ENCODE measurements at places on chromosomes 3 and 15.

DNA sequence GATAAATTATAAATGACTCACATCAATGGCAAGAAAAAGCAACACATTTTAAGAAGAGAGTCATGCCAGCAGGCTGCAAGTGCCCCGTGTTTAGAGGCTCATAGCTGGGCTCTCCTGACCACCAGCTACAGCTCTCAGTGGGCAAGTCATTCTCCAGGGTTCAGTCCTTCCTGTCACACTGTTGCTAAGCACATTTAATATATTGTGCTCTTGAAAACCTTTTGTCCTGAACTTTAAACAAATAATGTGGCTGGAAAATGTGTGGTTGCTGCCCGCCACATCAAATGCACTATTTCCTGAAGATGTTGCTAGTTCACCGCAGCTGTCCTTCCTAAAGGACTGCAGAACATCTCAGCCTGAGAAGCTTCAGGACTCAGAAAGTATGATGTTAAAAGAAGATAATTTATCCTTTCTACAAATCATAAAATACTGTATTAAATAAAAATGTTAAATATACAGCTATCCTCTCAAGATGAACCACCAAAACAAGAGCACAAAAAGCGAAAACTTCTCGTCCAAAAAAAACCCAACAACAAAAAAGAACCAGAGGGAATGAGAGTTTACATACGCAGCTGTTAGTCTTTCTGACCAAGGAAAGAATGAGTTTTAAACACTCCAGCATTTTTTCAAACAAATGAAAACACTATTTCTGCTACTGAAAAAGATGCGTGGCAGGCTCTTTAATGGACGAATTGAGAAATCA lies 951 bp downstream of the TARS3 start:
- no peak for DNase-seq

- DNase-seq = no peak
These were observed 10.9 kb upstream of the FAM107A start for GRCh38 chr3:58588030-58588614.

DNA sequence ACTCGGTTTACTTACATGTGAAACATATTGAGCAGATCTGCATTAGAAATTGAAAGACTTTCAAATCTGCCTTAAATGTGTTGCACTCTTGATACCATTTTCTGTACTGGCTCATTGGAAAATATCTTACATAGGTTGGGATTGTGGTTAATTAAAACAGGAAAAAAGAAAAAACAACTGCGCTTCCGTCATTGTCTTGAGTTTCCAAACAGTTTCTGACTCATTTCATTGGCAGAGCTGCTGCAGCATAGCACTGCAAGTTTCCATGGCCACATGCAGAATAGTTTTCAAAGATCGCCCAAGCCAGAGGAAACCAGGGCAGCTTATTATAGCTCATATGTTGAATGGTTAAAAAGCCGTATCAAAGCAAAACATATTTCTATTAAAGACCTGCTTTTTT lies 446.6 kb upstream of the BCHE start:
- DNase-seq = no peak

GRCh38 chr3:129984125-129984524 lies 9.6 kb downstream of the TRH start:
- DNase-seq = no peak

GRCh38 chr15:68679961-68680371 lies 101.2 kb downstream of the CORO2B start:
- DNase-seq = no peak

DNA sequence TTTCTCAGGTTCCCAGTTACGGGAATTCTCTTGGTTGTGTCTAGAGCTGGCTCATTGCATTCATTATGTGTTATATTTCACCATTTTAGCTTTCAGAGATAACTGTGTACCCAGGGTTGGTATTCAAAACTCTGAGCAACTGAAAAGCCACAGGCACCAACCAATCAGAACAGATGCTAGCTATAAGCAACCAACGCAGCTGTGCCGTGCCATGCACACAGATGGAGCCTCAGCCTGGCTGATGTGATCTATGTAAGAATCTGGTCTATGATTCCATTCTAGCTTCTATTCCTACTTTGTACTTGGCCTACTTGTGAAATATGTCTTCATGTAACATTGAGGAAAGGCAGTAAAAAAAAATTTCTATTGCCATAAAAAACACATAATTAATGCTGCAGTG lies 95.0 kb upstream of the CCDC80 start:
- no peak for DNase-seq

- no peak for DNase-seq
These were observed 46.7 kb downstream of the SLC9C1 start for GRCh38 chr3:112247350-112247749.

DNA sequence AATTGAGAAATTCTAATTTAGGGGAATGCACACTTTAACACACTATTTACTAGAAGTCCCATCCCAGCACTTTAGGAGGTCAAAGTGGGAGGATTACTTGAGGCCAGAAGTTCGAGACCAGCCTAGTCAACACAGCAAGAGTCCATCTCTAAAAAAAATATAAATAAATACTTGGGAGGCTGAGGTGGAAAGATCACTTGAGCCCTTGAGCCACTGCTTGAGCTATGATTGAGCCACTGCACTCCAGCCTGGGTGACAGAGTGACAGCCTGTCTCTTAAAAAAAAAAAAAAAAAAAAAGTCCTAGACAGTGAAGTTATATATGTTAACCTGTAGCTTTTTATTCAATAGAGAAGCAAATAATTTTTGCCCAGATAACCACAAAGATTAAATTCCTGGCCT lies 69.2 kb downstream of the DLG1 start:
- no peak for DNase-seq

GRCh38 chr3:168070919-168071318 lies 24.8 kb downstream of the GOLIM4 start:
- DNase-seq = no peak

DNA sequence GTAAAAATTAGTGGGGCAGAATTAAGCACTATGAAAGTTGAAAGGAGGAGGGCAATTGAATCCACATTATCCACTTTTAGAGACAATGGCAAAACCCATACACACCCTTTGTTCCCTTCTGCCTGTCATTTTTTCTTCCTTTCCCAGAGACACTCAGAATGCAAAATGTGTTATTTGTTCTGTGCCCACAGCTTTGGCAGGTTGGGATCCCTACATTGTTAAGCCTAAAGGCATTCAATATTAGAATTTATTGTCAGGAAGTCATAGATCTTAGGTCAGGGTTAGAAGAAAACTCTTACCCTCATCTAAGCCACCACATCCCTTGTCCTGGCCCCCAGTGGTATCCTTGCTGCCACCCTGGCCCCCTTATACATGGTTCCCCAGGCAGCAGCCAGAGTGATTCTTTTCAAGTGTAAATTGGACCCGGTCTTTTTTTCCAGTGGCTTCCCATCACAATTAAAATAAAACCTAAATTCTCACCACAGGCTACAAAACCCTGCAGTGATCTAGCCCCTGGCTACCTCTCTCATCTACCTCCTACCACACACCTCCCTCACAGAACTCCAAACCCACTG lies 470.1 kb upstream of the ATP11B start:
- no peak for DNase-seq

- no peak for DNase-seq
These were observed 73.4 kb downstream of the CCK start for GRCh38 chr3:42192334-42193200.

- no peak for DNase-seq
These were observed 17.4 kb upstream of the ZNF609 start for GRCh38 chr15:64443016-64443415.

GRCh38 chr15:99502182-99502581 lies 63.6 kb upstream of the MEF2A start:
- DNase-seq = no peak

GRCh38 chr3:161691677-161692076 lies 195.1 kb downstream of the OTOL1 start:
- no peak for DNase-seq

DNA sequence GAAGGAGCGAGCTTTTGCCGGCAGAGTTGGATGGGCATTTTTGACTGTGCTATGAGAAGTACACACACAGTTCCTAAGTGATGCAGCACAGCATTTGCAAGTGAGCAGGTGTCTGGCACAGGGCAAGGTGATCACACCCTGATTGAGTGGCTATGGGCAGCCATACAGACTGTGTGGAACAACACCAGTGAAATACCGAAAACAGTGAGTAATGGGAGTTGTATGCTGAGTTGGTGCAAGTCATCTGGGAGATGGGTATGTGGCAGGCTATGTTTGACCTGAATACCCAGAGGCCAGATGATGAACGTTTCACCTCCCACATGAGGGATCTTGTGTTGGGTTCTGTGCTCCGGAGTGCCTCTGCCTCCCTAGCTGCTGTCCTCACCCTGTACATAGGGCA lies 53.5 kb upstream of the TIPARP start:
- DNase-seq = no peak
